NT2/D1 (cell line): ENCODE measurements at places on chromosomes 6 and 20.
A peak's percentile ranks its signal among the peaks of the same experiment; 100 is the strongest.

DNA sequence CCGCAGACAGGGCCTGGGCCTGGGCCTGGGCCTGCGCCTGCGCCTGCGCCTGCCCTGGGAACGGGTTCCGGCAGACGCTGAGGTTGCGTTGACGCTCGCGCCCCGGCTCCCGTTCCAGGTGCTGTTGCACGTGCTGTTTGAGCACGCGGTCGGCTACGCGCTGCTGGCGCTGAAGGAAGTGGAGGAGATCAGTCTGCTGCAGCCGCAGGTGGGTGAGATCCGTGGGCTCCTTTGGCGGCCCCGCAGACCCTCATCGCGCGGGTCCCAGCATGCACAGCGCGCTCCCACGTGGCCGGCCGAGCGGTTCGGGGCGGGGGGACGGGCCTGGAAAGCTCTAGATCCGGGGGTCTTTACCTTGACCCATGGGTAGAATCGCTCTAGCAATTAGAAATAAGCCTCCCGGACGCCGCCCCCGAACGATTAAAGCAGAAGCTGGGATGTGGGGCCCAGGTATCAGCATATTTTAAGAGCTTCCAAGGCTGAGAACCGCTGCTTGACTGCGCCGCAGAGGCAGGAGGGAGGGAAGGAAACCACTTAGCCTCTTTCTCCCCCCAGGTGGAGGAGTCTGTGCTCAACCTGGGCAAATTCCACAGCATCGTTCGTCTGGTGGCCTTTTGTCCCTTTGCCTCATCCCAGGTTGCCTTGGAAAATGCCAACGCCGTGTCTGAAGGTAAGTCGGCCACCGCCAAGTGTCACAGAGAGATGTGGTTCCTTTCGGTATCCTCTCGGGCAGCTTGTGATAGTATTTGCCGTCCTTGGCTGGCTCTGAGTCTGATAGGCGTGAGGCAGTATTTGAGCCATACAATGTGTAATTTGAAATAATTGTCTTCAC lies 508 bp downstream of the NOP56 start:
- no peak for DNase-seq

GRCh38 chr6:100376103-100376502 lies 88.6 kb downstream of the SIM1 start:
- DNase-seq, result no peak

DNA sequence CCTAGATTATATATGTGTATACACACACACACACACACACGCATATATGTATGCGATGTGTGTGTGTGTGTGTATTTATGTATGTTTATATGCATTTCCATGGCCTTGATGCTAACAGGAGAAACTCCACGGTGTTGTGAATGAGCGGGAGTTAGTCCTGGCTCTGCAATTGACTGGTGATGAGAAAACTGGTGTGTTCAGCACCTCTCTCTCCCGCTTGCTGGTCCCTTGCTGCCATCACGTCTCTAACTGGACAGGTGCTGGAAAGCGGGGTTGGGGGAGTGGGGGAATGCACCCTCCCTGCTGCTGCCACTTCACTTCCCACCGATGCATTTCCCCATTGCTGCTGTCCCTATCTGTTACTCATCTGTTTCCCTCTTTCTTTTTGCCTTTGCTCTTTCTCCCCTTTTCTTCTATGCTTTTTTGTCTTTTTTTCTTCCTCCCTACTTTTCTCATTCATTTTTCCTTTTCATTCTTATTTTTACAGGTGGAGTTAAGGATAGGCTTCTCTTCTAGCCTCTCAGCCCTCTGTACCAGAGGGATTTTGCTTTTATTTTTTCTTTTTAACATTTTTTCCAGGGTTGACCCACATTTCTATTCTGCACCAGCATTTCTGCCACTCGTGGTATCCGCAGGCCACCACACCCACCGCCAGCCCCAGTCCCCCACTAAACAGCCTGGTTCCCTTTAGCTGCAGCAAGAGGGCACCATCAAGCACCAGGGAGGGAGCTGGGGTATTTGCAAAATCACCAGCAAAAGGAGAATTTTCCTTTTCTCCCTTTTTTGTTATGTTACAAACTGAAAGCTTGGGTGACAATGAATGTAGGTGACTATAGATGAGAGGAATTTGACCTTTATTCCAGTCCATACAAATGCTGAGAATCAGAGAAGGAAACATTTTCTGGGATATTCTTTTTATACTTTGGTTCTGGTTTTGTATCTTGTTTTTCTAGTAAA lies 115.6 kb downstream of the TCP11 start:
- no peak for DNase-seq

DNA sequence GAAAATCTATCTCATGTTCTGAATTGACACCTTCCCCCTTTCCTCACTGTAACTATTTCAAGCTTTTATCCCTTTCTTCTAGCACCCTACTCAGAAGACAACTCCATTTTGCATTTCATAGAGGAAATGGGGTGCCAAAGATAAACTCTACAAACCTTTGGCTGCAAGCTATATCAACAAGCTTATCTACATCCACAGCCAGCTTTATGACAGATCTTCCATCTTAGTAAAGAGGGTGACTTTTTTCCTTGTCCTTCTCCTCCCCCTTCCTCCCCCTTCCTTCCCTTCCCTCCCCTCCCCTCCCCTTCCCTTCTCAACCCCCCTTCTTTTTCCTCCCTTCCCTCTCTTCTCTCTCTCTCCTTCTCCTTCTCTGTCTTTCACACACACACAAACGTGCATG lies 58.0 kb upstream of the OLIG3 start:
- no peak for DNase-seq

- DNase-seq, result no peak
Measured at GRCh38 chr6:155710704-155711103, 255.1 kb upstream of the NOX3 start.

DNA sequence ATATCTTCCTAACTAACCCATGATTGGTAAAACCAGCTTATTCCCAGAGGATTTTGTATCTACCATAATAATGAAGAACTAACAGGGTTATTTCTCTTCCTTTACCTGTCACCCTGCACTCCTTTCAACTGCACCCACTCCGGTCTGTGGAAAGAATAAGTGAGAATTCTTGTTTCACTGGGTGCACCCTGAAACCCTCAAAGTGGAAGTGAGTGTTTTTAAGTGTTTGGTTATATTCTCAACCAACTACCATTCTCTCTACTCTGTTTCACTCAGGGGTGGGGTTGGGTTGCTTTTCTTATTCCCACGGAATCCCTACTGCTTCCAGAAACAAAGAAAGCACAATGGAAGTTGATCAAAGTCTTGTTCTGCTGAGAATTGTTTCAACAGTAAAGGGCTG lies 42.6 kb upstream of the KHDRBS2 start:
- no peak for DNase-seq

GRCh38 chr6:82263916-82264315 lies 16.4 kb upstream of the IBTK start:
- DNase-seq, result no peak

- DNase-seq, result no peak
Measured at GRCh38 chr6:26033941-26034354, 53.3 kb upstream of the HFE start.

- DNase-seq, result no peak
Measured at GRCh38 chr6:56620229-56620868, 22.3 kb downstream of the DST start.

DNA sequence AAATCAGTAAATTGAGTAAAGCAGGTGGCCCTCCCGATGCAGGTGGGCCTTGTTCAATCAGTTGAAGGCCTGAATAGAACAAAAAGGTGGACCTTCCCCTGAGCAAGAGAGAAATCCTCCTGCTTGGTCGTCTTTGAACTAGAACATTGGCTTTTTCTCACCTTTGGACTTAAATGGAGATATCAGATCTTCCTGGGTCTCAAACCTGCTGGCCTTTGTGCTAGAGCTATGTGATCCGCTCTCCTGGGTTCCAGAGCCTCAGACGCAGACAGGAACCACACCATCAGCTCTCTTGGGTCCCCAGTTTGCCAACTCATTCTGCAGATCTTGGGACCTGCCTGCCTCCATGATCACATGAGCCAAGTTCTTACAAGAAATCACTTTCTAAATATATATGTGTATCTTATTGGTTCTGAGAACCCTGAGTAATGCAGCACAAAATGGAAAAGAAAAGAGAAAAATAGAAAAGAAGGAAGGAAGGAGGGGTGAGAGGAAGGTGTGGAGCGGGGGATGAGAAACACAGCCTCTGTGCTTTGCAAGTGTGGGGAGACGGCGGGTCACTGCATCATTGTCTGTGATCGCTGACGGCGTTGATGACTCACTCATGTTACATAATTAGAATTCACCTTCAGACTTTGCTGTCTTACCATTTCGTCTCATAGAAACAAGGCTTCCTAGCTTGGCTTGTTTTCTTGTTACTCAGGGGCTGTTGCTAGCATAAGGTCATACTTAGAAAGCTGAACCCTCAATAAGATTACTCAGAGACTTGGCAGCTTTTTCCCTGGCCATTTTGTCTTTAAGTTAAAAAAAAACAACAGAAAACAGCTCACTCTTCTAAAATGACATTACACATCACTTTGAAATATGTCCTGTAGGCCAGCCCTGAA lies 85.7 kb upstream of the NEDD9 start:
- DNase-seq, result peak; percentile 15

GRCh38 chr6:160004419-160005175 lies 35.7 kb downstream of the IGF2R start:
- no peak for DNase-seq

DNA sequence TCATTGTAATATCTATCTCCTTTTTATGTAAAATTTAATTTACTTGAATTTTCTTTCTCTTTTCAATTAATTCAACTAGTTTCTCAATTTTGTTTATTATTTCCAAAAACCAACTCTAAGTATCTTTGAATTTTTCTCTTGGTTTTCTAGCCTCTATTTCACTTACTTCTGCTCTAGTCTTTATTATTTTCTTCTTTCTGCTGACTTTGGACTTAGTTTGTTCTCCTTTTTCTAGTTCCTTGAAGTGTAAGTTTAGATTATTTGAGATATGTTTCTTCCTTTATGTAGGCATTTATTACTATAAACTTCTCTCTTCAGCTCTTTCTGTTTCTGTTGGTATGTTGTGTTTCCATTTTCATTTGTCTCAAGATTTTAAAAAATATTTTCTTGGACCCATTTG lies 70.8 kb downstream of the TNFAIP3 start:
- no peak for DNase-seq

DNA sequence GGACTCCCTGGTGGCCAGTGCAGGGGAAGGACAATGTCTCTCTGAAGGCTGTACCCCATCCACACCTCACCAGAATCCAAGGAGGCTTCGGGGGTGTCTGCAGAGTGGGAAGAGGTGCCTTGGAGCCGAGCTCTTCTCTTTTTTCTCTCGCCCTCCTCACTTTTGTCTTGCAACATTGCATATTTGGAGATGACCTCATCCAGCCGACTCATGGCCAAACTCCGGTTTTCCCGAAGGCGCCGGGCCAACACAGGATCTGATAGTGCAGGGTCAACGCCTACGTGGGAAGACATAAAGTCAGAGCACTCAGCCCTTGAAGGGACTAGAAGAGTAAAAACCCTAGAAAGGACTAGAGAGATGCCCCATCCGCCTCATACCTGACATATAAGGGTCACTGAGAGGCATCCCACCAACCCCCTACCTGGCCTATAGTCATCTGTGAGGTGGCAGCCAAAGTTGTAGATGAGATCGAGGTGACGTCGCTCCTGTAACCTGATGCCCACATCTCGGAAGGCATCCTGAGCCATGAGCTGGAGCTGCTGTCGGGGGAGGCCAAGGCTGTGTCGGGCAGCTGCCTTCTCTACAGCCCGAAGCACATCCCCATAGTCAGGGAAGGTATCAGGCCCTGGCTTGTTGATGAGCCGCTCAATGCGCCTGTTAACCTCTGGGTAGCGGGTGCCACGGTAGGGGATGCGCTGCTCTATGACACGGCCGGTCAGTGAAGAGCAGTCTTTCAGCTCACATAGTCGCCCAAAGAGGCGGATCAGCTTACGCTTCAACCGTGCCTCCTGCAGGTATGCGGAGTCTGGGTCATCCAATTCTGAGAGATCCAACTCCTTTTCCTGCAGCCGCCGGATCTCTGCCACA lies 3.0 kb upstream of the ZBTB22 start:
- DNase-seq, result no peak

- no peak for DNase-seq
Measured at GRCh38 chr6:44603044-44603686, 215.7 kb downstream of the CDC5L start.

DNA sequence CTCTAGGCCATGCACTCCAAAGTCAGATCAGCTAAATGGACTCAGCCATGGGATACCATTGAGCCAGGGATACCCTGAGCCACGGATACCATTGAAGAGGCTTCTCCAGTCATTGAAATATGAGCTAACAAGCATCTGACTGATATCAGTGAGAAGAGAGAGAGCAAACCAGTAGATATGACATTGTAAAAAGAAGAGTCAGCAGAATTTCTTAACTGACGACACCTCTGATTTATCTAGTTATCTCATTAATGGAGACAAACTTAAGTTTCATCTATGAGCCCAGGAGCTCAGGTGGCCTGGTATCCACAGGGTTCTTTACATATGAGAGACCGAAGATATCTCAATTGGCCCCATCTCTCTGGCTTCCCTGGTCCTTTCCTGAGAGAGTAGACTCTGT lies 140.6 kb downstream of the TBC1D7 start:
- no peak for DNase-seq

GRCh38 chr6:113405326-113406047 lies 451.7 kb upstream of the MARCKS start:
- DNase-seq, result no peak

GRCh38 chr20:8267009-8267408 lies 134.9 kb downstream of the PLCB1 start:
- DNase-seq, result no peak

GRCh38 chr6:20058121-20058905 lies 154.0 kb downstream of the MBOAT1 start:
- no peak for DNase-seq

GRCh38 chr20:3158968-3159431 lies 665 bp downstream of the FASTKD5 start:
- DNase-seq, result no peak

- DNase-seq, result no peak
Measured at GRCh38 chr20:53801609-53802370, 208.2 kb upstream of the ZNF217 start.

DNA sequence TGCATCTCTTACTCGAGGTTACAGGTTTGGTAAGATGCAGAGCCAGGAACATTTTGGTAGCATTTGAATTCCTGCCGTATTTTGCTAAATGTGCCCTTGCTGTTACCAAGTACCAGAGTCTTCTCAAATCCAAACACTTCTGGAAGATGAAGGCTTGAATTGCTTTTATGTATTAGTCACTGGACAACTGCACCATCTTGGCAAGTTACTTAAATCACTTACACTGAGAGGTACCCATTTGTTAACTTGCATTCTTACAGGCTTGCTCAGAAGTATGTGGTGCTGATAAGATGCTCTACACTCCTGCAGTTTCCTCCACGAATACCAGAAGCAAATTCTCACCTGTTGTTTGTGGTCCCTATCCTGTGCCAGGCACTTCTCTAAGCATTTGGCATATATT lies 12.7 kb downstream of the IL22RA2 start:
- DNase-seq, result no peak

DNA sequence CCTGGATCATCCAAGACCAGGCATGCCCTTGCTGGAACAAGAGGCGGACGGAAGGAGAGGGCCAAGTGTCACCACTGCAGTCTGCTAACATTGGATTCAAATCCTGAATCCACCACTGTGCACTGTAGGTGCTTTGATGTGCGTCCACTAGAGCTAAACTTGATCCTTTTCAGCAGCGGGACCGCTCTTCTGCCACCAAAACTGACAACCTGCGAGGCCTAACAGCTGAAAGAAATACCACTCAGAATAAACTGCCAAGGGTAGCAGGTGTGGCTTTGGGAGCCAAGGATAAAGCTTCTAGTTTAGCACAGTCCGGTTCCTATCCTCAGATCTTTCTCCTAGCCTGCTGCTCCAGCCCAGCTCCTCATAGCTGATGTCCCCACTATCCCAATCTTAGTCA lies 108.0 kb downstream of the ATXN1 start:
- DNase-seq, result no peak
